Kidney epithelial cell (primary cell): ENCODE measurements at places on chromosomes 1 and 21.

- no peak for DNase-seq
Measured at GRCh38 chr1:208445758-208446203, 201.6 kb upstream of the PLXNA2 start.

DNA sequence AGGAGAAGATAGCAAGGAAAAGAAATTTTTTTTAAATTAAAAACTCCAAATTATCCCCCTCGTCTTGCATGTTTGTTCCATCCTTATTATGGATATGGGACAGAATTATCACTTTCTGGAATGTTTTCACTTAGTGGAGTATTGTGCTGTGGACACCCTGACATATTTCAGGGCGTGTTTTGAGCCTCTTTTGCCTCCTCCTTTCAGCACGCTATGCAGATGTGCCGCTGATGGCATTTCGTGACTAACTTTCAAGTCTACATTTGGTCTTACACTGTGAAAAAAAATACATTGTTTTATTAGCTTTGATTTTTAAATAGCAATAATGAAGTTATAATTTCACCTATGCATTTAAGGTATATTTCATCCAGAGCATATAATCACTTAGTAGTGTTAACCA lies 738.7 kb downstream of the LTN1 start:
- DNase-seq = no peak

DNA sequence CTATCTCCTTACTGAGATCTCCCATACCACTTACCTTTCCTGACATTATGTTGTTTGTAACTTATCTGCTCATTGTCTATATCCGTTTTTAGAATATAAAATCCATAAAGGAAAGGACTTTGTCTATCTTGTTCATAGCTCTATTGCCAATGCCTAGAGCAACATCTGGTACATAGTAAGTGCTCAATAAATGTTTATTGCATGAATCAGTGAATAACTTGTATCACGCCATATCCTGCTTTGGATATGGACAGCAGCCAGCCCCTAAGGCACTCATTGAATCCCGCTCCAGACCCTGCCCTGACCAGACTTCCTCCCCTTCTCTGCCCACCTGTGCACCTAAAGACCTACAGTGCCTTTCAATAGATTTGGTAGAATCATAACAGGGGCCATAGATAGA lies 298.1 kb upstream of the PLXNA2 start:
- no peak for DNase-seq

GRCh38 chr1:95255826-95256225 lies 21.8 kb downstream of the RWDD3 start:
- DNase-seq = no peak

GRCh38 chr21:25974964-25975363 lies 195.6 kb downstream of the APP start:
- DNase-seq = no peak

DNA sequence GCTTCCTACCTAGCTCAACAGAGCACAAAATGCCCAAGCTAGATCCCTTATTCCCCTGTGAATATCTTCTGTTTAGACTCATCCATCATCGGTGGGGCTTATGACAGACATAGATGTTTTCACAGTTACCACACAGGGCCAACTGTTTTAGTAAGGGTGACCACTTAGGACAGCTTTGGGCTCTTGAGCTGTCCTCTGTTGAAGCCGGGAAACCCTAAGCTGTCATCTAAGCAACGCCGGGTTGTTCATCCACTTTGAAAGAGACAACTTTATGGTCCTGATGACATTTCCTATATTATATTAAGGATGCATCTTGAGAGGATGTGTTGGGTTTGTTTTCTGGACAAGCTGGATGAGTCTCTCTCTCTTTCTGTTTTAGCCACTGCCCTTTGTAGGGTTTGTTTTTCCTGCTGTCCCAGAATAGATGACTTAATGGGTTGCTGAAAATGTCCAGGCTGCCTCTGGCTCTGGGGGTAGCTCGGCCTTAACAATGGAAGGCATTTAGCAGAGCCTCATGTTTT lies 110.5 kb upstream of the UBE2U start:
- DNase-seq = no peak

DNA sequence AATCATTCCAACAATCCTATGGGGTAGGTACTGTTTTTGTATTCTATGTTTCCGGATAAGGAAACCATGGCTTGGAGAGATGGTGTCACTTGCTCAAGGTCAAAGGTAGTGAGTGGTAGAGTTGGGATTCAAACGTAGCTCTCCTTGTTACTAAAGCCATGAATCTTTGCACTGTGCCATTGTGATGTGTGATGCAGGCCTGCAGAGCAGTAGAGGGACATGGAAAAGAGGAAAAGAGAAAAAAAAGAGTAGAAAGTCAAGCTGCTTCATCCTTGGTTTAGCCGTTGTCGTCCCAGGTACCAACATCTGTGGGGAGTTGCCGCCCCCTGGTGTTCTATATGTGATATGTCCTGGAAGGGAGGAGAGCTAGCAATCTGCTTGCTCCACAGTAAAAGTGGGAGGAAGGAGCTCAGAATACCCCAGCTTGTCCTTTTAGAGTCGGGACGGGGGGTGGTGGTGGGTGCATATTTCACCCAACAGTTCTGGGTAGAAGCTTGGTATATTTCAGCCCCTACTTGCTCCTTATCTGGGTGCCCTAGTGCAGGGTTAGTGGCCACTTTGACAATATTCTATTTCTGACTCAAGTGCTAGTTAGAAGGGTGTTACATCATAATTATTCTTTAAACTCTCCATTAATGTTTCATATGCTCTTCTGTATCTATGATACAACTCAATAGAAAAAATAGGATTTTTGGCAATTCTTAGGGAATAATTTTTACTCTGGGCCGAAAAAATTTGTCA lies 98.4 kb downstream of the EBNA1BP2 start:
- DNase-seq = no peak

- no peak for DNase-seq
Measured at GRCh38 chr21:25589887-25590286, 17.4 kb downstream of the MRPL39 start.

GRCh38 chr1:31063631-31064030 lies 1.9 kb downstream of the PUM1 start:
- DNase-seq = no peak

- no peak for DNase-seq
Measured at GRCh38 chr1:145784409-145784808, 39.5 kb downstream of the RNF115 start.

- no peak for DNase-seq
Measured at GRCh38 chr1:194548071-194548470, 1361.7 kb upstream of the B3GALT2 start.

DNA sequence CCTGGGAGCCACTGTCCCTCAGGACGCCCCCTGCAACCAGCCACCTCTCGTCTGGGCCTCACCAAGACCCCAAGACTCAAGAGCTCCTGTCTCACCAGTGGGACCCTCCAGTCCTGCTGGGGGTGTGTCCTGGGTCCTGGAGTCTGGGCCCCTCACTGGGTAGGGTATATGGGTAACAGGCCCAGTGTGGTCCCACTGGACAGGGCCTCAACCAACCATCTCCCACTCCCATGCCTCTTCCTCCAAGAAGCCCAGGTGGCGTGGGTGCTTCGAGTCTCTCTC lies 725 bp upstream of the VWA1 start:
- no peak for DNase-seq

- DNase-seq = no peak
Measured at GRCh38 chr1:80993154-80993980, 807.4 kb upstream of the ADGRL2 start.

- peak; percentile 39 for DNase-seq
Measured at GRCh38 chr1:42221952-42222606, 57.5 kb upstream of the GUCA2A start.

DNA sequence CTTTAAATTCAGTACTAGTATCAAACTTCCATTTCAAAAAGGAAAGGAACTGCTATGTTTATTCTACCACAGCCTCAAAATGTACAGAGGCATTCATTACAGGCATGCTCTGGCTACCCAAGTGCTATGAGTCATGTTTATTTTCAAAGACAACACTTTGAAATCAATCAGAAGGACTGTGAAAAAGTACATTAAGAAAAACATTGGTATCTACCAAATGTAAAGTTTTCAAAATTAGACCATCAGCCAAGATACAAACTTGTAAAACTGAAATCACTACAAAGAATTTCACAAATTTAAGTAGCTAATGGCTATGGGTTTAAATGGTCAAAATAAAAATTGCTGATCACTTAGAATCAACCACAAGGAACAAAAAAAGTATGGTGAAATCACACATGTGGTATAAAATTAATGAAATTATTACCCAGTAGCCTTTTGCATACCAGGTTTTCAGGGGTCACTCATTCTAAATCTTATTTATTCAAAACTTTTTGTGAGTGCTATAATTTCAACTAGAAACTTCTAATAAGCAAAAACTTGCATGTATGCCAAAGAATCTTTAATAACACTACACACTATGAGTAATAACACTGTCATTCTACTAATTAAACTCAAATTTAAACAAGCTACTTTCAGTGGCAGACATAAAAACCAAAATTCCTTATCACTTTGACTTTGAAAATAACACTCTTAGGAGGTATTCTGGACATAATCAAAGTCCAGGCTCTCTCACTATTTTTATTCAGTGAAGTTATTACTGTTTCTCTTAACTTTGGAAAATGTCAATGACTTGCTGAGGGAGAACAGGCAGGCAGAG lies 49.2 kb downstream of the ENAH start:
- DNase-seq = no peak

DNA sequence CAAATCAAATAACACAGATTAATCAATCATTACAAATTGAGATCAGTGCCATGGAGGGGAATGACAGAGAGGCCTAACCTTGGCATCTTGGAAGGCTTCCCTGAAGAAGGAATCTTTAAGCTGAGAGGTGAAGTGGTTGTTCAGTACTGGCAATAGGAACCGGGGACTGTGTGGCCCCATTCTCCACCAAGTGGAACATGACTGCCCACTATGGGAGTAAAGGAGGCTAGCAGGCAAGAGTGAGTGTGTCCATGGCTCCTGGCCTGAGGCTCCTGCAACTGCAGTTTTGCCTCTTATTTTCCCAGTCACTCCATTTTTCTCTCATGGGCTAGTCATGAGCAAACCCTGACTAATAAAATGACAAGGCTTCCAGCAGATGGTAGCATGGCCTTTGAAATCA lies 112.2 kb upstream of the GJB5 start:
- no peak for DNase-seq

DNA sequence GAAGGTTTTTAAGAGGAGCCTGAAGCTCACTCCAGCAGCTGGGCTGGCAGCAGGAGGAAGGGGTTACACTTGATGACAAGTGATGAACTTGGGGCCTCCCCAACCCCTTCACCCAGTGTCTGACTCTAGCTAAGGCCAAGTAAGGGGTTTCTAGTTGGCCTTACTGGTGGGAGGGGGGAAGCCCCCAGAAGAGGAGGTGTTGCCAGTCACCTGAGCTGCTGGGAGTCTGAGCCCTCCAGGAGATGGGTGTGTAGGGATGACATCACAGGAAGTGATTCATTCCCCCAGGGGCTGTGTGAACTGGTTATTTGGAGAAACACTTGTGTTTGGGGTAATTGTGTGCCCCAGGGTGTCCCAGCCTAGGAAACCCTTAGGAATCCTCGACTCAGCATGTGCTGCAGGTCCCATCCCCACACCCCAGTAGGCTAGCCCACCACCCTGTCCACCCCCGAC lies 3.1 kb downstream of the PADI1 start:
- peak; percentile 70 for DNase-seq

- no peak for DNase-seq
Measured at GRCh38 chr1:53725238-53725689, 13.7 kb downstream of the GLIS1 start.

DNA sequence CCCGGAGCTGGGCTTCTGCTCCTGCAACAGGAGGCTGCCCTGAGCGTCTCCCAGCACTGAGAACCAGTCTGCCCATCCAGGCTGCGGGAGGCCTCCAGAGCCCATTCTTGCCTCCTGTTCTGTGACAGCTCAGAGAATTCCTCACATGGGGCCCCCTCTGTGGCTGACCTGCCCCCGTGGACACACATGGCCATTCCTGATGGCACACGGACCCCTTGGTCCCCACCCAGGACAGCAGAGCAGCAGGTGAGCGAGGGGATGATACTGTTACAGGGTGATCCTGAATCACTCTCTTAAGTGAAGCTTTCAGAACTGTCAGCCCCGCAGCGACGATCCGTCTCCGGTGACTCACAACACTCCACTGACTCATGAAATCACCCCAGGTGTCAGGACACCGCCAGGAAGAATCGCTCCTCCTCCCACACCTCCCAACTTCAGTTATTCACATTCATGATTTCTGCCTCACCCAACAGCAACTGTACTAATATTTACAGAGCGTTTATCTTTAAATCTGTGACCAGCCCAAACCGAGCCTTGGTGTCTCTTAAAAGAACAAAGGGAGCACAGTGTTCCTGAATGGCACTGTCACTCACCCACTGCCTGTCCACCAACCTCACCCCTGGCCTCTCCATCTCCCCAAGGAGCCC lies 22.5 kb downstream of the CHD5 start:
- peak; percentile 65 for DNase-seq

DNA sequence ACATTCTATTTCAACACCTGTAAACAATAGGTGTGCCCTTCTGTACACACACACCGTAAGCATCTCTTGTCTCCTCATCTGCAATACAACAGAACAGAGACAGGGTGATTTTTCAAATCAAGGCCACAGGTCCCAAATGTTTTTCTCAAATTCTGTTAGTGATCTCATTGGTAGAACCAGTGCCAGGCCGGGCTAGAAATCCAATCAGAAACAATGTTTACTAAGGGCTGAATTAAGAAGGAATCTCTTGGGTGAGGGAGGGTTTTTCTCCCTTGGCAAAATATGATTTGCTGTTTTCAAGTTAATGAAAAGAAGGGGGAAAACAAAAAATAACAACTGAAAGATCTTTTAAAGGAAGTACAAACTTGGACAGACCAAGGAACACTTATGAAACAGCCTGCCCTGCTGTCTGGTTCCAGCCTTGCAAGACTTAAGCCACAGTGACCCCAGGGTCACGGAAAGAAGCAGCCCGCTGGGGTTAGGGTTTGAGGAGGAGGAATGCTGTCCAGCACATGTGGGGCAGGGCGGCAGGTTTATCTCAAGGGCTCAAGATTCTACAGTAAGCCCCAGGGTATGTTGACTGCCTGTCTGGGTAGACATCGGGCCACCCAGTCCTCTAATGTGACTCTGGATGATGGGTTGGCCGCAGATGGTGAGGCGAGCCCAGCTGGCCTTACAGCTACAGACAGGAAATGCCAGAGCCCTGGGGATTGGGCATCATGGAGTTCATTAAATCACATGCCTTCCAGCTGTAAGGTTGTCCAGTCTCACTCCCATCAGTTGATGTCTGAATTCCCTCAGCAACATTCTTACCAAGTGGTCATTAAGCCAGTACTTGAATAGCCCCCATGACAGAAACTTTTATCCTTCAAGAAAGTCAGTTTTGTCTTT lies 73.3 kb upstream of the SLC44A3 start:
- DNase-seq = no peak

DNA sequence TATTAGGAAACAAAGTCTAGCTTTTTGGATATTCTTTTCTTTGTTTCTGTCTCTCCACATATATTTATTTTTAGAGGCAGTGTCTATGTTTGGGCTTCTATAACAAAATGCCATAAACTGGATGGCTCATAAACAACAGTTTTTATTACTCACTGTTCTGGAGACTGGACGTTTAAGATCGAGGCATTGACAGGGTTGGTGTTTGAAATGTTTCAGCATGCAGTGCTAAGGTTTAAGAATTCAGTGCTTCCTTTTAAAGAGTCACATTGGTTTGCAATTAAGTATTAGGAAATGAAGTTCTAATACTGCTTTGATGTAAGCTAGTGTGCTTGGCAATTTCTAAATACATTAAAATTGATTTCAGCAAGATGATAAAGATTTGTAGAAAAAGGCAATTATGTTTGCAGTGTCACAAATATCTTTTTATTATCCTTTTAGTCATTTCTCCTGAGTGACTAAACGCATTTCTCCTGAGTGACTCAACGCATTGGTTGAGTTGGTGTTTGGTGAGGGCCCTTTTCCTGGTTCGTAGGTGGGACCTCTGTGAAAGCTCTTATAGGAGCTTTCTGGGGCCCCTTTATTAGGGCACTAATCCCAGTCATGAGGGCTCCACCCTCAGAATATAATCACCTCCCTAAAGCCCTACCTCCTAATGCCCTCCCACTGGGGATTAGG lies 317.0 kb downstream of the USP25 start:
- DNase-seq = no peak
